ENCODE measurements at places on chromosomes 3 and 15. TPM values are rescaled to one million over a fixed set of nuclear protein-coding genes. Genes with fewer than 3 reads are reported as not detected.

DNA sequence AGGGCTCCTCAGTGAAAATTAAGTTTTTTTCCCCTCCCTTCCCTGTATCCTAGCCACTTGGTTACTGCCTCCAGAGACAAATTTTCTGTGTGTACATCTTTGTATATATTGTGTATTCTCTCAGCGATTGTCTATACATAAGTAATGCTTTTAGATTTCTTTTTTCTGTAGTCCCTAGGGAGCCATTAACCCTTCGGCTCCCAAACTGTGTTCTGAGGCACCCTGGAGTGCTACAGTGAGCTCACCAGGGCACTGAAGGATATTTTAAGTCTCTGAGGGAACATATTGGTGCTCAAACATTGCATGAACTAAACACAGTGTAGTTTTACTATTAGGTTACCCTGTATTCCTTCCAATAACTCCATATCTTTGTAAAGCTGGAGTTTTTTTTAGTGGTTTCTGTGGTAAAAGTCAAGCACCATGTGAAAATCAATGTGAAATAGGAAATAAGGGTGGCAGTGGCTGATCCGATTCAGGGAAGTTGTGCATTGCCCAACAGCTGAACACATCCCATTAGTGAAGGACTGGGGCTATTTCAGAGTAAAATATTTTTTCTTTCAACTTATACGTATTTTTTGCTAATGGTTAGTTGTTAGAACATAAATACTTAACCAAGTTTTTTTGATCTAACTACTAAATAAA lies 43.0 kb downstream of the USP13 start:
- DNase-seq = no peak

GRCh38 chr3:21142949-21143348 lies 608.1 kb downstream of the ZNF385D start:
- no peak for DNase-seq

GRCh38 chr15:66072616-66073361 lies 180.8 kb downstream of the MEGF11 start:
- no peak for DNase-seq

The AQP9 gene
- total RNA-seq = 31.3 TPM

The TNFAIP8L3 gene
- 15.4 TPM for total RNA-seq

Measured in lung (tissue), 17 donors.